GM18507 (cell line): ENCODE measurements at places on chromosomes 4 and X.

GRCh38 chr4:27397886-27398285, 537.2 kb downstream of the STIM2 start:
- DNase-seq = no peak

DNA sequence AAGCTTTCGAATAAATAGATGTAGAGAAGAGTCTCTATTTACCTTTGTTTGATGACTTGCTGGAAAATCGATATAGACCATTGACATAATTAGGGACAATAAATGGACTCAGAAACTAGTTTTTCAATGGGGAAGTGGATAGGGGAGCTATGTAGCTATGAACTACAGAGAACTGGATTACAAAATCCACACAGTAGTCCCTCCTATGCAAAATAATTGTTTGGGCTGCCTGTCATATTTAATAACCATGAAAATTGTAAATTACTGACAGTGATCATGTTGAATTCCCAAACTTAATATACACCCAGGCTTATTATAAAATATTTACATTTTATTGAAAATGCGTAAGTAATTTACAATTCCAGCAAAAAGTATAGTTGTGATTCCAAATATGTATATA, 333.1 kb upstream of the FAM241A start:
- DNase-seq = no peak

- no peak for DNase-seq
These were observed 38.3 kb downstream of the ARHGEF9 start for GRCh38 chrX:63746715-63747114.

GRCh38 chrX:56800801-56801200, 71.8 kb downstream of the NBDY start:
- DNase-seq = no peak

- DNase-seq = no peak
These were observed 22.2 kb downstream of the LIN54 start for GRCh38 chr4:82988323-82988832.

DNA sequence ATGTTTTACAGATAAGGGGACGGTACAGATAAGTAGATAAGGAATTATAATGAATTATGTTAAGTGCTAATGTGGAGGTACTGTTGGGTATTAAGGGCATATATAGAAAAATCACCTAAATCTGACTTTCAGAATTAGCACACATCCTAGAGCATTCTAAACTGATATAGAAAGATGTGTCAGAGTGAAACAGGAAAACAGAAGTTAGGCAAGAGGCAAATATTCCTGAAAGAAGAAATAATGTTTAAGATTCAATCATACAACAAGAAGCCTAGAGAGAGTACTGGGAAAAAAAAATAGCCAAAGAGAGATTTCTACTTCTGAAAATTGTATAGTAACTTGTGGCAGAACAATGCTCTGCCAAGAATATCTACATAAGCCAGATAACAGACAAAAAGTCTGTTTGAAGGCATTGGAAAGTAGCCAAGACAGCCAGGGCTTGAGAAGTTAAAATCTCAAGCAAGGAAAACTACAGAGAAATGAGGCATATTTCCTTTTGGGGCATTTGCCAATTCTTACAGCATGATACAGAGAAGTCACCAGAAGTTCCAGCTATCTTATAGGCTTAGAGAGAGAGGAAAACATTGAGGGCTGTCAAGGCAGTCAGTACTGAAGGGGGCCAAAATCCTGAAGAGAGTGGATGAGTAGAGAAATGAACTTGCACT, 646.0 kb downstream of the RPA4 start:
- no peak for DNase-seq

GRCh38 chr4:105067431-105067830, 79.2 kb upstream of the TET2 start:
- no peak for DNase-seq

GRCh38 chr4:8198206-8198905, 734 bp upstream of the SH3TC1 start:
- DNase-seq = no peak

GRCh38 chr4:78902298-78902697, 36.9 kb downstream of the PAQR3 start:
- no peak for DNase-seq

DNA sequence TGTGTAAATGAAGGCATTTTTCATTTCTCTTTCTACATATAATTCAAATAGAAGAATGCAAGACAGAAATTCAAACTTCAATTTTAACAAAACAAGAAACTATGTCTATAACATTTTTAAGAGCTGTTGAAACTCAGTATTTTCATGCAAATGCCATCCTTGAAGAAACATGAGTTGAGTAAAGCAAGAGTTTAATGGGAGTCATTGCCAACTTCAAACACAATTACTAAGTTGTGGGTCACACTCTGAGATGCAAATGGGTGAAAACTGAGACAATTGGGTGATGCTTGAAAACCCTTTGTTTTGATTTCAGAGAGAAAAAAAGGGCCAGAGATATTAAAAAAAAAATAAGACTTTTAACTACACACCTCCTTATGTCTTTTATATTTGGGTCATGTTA, 865.9 kb downstream of the FAT4 start:
- no peak for DNase-seq

- DNase-seq = no peak
These were observed 13.0 kb upstream of the CXCL2 start for GRCh38 chr4:74111990-74112389.

DNA sequence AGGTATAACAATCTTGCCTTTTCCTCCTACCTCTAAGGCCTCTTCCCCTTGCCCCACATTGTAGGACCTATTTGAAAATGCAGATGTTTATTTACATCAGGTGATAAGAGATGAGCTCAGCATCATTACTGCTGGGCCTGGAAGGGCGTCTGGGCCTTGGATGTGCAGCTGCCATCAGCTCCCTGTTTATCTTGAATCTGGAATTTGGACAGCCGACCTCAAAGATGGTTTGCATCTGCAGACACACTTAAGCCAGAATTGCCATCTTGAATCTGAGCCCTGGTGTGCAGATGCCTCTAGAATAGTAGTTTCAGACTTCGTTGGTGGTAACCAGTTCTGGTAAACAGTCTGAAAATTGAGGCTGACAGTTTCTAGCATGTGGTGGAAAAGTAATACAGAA, 59.0 kb downstream of the FAM193A start:
- no peak for DNase-seq
